Islet precursor cell (in vitro differentiated cells): ENCODE measurements at places on chromosomes 6 and 20.
A peak's percentile ranks its signal among the peaks of the same experiment; 100 is the strongest.

- no peak for DNase-seq
Observed at GRCh38 chr6:95240514-95240913, 336.8 kb upstream of the MANEA start.

- no peak for DNase-seq
Observed at GRCh38 chr6:137522831-137523230, 28.6 kb upstream of the OLIG3 start.

GRCh38 chr6:3890047-3890446 is 40.9 kb downstream of the FAM50B start:
- DNase-seq = no peak

- DNase-seq = peak; percentile 70
Observed at GRCh38 chr6:26331218-26332073, 33.6 kb upstream of the BTN3A2 start.

- no peak for DNase-seq
Observed at GRCh38 chr6:37062424-37062823, 57.0 kb downstream of the FGD2 start.

DNA sequence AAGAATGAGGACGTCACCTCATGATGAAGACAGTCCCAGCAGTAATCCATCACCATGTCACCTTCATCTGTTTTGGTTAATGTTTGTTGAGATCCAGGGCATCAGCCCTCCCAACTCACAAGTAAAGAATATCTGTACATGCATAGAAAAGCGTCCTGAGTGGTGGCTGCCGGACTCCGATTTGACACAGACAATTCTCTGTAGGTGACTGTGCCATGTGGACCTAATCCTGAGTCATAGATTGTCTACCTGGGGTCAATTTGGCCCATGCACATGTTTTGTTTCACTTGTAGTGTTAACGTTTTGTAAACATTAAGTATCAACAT is 168.4 kb upstream of the UST start:
- DNase-seq = no peak

DNA sequence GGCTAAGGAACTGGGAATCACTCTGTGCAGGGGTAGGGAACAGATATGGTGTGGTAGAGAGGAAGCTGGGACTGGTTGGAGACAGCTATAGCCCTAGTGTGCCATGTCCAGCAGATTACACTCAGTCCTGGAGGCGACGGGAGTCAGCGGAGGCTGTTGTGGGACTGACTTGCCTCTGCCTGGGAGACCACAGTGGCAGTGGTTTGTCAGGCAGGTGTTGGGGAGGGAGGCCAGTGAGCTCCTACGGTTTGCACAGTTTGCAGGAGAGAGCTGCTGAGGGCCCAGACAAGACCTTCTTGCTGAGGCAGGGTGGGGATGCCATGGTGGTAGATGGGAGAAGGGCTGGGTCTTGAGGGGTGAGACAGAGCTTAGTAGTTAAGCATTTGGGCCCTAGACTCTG is 4.9 kb downstream of the PLCG1 start:
- no peak for DNase-seq

GRCh38 chr20:13211956-13212618 is 9.0 kb upstream of the ISM1 start:
- DNase-seq = no peak

GRCh38 chr6:54992789-54993188 is 146.2 kb downstream of the FAM83B start:
- no peak for DNase-seq

DNA sequence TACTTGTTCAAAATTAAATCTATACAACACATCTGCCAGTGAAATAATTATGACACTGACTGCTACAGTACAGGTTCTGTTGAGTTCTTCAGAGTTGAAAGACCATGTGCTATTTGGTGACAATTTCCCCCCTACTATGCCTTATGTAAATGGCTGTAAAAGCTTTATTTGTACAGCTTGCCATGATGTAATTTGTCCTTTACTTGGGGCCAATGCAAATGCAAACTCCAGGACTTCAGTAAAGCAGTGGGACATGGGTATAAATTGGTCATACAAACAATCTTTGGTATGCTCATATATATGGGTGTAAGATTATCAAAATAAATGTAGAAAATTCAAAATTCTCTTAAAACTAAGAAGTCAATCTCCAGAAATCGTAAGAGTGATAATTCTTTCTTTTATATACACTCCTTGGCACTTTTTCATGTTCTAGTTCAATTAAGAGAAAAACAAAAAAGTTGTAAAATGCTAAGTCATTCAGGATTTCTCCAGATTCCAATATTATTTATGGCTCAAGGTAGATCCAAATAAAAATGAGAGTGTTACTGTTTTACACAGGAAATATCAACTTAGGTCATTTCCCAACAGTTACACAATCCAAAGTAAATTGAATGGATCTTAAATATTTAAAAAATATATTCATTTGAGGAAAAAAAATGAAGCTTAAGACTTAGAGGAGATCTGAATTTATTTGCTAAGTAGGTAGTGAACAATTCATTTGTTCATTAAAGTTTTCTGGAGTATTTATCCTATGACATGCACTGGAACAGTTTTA is 1310.5 kb upstream of the CITED2 start:
- DNase-seq = no peak

DNA sequence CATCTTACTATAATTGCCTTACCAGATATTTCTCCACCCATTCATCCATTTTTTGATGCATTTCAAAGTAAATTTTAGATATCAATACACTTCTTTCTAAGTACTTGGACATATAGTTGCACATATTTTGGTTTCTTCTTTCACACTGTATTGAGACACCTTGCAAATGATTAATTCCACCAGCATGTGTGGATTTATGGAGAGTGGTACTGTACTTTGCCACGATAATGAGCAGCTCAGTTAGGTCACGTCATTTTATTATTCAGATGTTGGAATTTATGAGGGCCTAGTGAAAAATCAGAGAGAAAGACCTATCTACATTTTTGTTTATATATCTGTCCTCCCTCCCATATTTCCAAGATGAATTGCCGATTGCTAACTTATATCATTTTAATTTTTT is 5.3 kb downstream of the NFYA start:
- no peak for DNase-seq

DNA sequence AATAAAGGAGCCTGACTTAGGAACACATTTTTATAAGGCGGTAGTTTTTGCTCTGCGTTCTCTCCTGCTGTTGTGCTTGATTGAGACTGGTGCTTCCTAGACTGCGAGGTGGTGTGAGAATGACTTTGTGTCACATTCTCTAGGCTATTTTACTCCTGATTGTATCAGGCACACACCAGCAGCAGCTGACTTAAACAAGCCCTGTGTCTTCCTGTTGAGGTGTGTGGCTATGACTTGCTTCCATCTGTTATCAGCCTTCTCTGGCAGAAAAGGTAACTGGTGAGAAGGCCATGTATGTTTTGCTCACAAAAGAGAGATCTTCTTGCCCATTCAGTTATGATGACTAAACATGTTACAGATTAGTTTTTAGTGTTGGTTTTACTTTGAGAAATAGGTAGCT is 43.4 kb downstream of the CLVS2 start:
- no peak for DNase-seq

DNA sequence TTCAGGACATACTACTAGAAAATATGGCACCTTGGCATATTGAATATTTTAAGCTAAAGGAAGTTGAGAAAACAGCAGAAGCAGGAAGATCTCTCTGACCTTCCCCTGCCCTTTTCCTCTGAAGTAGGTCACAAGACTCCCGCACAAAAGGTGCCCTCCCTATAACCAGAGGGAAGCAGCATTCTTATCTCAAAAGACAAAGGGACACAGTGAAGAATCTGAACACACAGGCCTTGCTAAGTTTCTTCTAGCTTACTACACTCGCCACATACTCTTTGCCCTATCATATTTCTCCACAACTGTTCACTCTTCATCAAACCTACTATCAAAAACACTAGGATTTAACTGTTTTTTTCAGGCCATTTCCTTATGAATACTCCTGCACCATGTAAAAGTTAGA is 151.2 kb downstream of the ELOVL4 start:
- DNase-seq = no peak

DNA sequence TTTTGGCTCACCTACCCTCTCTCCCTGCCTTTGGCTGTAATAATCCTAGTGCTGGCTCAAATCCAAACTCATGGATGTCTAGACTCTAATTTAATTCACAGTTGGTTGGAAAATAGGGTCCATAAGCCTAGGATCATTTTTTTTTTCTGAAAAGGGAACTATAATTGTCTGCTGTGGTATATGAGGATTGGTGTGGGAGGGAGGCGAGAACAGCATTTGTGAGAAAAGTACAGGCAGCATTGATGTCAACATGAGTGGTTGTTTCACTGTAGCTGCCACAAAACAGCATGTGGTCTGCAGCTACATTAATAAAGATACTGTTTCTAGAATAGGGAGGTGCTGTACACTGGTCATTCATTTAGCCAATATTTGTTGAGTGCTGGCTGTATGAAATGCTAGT is 18.6 kb upstream of the POLR1H start:
- no peak for DNase-seq

DNA sequence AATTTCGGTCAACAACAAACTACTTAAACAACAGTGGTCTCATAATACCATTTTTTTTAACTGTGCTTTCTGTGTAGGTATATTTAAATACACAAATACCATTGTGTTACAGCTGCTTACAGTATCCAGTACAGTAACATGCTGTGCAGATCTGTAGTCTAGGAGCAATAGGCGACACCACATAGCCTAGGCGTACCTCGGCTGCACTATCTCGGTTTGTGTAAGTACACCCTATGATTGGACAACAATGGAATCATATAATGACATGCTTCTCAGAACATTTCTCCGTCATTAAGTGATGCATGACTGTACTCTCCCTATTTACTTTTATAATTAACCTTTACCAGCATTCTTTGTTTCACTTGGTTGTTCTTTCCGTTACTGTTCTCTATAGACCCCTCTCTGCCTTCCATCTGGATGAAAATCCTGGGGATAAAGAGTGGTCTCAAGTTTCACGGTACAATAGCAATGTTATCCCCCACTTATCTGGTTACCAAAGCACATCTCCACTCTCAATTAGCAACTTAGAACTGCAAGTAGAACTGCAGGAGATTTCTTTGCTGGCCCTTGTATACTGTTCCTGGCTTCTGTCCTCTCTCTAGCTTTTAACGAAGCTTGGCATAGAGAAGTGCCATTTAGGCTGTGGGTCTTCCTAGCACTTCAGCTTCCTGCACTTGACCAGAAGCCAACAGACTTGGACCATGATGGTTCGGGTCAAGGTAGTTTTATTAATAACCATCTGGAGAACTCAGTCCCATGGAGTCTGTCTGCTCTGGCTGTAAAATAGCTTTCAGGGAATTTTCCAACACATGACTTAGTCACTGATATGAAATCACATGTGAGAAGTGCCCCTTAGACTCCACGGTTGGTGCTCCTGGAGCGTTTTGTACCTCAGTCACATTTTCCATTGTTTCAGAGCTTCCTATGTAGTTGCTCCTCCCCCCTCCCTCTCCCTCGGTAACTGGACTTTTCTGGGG is 80.4 kb upstream of the POPDC3 start:
- DNase-seq = no peak
